Stimulated activated CD4-positive, alpha-beta T cell treated with anti-CD3 and anti-CD28 coated beads, Interleukin-1b, Interleukin-23, amount 100 ng/mL, for 1 hour (primary cell): ENCODE measurements at places on chromosomes 5 and 9.

DNA sequence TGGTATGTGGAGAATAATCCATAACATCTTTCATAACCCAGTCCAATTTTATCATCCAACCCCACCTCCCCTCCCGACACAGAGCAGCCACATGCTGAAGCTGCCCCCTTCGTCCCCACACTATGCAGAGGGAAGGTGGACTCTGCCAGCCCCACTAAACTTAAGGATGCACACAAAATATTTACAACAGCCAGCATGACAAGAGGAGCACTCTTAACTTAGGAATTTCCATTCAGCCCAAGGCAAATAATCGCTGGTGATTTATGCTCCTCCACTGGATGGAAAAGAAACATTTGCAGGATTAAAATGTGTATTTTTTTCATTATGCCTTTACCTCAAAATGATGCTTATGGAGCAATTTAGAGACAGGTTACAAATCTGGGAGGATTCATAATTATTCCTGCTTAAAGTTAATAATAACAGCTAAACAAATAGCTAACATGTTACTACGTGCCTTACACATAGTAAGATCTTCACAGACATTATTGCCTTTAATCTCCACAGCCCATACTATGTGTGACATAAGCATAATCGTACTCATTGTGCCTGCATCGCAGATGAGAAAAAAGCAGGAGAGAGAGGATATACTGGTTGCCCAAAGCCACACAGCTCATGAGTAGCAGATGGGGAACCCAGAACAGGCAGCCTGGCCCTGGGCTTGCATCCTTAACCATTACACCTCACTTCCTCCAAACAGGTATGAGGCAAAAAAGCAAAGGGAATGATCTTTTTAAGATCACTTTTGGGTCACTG is 92.6 kb downstream of the GLIS3 start:
- DNase-seq, result no peak

GRCh38 chr5:90876366-90876765 is 317.8 kb downstream of the ADGRV1 start:
- no peak for DNase-seq

- DNase-seq, result no peak
Observed at GRCh38 chr5:1439388-1440097, 5.7 kb downstream of the SLC6A3 start.

DNA sequence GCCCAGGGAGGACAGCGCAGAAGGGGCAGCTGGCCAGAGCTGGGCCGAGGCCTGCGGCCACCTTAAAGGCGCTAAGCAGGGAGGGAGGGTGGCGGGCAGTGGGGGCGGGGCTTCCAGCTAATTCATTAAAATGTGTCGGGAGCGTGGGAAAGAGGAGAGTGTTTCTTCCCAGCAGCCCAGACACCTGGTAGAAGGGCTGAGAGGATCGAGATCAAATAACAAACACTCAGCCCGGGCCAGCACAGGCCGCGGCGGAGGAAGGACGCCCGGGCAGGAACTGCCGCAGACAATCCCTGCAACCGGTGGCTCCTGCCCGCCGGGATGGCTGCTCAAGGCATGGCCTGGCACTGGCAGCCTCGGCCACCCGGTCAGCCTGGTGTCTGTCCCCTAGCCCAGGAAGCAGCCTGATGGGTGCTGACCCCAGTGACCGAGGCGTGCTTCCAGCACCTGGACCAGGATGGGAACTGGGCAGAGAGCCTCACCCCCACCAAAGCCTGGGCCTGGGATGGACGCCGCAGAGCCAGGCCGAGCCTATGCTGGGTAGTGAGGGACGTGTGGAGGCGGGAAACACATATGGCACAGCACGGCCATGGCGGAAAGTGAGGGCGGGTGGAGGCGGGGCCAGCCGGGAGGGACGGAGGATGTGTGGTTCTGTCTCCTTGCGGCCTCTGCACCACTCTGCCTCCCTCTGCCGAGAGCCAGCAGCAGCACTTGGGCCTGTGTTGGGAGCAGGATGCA is 3.2 kb upstream of the NRARP start:
- peak; percentile 21 for DNase-seq

DNA sequence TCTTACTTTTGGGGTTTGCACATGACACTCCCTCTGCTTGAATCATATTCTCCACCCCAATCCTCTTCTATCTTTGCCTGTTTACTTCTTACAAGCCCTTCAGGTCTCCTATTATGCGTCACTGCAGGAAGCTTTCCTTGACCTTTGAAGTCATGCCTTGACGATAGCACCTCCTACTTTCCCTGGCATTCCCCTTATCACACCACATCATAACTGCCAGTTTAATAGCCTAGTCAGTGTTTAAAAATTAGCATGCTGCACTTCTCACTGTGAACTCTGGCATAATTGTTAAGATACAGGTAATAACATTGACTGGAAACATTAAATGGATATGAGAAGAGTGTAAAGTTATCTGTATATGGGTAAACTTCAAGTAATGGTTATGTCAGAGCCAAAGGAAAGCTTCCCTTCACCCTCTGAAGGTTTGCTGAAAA is 37.1 kb upstream of the CEP120 start:
- no peak for DNase-seq

GRCh38 chr5:33800241-33800950 is 91.4 kb downstream of the ADAMTS12 start:
- DNase-seq, result no peak

DNA sequence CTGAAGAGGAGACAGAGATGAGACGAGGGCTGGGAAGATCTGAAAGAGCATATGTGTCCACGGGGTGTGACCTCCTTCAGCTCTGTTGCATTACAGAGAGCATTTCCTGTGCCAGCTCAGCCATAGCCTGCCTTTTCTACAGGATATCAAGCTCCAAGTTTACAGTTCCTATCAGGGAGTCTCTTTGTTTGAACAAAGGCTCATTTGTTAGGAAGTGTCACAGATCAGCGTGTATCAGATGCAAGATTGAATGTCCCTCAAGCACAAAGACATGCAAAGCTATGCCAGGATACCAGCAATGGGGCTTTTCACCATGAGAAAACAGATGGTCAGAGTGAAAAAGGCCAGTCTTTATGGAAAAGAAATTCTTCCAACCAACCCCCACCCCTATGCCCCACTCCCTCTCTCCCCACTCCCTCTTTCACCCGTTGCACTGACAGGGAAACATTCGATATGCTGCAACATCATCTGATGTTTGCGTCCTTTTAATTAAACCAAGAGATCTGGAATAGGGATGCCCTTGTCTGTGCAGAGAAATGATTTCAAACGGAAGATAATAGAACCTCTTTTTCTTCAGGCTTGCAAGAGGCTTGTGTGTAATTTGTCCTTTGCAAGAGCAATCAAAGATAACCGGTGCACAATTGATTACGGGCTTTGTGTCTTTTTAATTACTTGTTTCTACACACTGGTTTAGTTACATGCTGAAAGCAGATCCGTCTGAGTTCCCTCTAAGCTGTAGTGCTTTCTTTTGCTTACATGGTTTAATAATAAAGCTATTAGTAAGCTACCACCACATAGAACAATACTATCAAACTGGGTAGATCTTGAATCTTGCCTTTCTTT is 263.1 kb upstream of the RGMB start:
- no peak for DNase-seq

DNA sequence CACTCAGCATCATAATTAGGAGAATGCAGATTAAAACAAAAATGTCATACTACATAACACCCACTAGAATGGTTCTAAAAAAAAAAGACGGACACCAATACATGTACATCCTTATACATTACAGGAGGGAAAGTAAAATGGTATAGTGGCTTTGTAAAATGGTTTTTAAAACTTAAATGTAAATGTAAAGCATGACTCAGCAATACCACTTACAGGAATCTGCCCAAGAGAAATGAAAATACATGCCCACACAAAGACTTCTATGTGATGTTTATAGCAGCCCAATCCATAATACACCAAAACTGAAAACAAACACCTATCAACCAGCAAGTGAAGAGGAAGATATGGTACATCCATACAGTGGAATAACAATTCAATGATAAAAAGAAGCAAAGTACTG is 939.1 kb upstream of the ACO1 start:
- no peak for DNase-seq

DNA sequence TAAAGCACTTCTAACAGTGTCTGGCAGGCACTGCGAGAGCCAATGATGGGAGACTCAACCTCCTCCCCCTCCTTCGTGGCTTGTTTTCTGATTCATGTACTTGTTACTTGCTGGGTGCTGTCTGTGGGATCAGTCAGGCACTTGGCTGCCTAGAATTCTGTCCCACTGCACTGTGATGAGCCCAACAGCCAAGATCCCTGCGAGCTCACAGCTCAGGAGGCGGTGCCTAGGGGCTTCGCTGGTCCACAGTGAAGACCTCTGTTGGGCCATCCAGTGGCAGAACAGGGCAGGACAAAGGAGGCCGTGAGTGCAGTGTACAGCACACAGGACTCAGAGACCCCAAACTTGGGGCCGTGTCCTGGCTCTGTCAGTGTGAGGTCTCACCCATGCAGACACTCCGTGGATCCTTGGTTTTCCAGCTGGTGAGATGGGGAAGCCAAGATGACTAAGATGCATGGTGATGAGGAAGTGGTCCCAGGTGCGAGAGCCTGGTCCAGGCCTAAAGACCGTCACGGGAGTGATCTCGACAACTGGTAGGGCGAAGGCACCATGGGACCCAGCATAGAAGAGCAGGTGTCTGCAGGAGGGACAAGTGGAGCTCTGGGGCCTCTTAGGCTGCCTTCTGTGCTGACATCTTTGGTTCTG is 19.5 kb downstream of the MYMK start:
- no peak for DNase-seq

- DNase-seq, result no peak
Observed at GRCh38 chr9:112586599-112587155, 100.0 kb downstream of the KIAA1958 start.

DNA sequence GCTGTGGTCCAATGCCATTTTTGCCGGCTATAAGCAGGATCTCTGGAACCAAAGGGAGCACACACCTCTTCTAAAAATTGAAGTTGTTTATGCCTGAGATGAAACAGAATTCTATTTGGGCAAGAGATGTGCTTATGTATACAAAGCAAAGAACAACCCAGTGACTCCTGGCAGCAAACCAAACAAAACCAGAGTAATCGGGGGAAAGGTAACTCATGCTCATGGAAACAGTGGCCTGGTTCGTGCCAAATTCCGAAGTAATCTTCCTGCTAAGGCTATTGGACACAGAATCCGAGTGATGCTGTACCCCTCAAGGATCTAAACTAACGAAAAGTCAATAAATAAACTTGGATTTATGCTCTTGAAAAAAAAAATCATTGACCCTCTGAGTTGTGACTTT is 178.7 kb downstream of the CEMIP2 start:
- DNase-seq, result no peak

- DNase-seq, result no peak
Observed at GRCh38 chr9:35000535-35001284, 11.2 kb downstream of the DNAJB5 start.

- DNase-seq, result no peak
Observed at GRCh38 chr5:34687269-34688011, 31.3 kb downstream of the RAI14 start.

DNA sequence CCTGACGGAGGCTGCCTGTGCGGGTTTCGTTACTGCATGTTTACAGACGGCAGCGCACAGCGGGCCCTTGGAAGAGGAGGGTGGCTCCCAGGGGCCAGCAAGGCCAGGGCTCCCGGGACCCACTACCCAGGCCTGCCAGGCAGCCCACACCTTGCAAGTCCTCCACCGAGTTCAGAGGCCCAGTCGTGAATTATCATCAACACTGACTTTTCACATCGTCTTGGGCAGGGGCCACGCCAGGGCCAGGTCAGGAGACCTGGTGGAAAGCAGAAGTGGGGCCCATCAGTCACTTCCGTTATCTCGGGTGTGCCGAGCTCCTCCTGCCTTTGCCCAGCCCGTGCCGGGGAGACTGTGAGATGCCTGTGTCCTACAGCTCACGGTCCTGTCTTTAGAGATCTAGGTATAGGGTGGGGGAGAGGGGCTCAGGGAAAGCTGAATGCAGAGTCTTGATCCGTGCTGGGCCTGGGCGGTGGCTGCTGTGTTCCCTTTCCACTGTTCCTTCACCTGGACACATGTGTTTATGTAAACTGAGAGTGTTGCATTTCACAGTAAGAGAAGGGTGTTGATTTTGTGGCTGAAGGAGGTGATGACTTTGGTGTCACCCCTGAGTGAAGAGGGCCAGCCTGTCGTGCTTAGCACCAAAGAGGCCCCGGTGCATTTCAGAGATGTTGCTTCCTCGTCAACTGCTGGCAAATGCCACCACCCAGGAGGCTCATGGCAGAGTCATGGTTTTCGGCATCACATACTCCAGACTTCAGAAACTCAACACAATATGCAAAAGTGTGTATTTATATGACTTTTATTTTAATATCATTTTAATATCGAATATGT is 175.2 kb downstream of the GAPVD1 start:
- DNase-seq, result no peak

DNA sequence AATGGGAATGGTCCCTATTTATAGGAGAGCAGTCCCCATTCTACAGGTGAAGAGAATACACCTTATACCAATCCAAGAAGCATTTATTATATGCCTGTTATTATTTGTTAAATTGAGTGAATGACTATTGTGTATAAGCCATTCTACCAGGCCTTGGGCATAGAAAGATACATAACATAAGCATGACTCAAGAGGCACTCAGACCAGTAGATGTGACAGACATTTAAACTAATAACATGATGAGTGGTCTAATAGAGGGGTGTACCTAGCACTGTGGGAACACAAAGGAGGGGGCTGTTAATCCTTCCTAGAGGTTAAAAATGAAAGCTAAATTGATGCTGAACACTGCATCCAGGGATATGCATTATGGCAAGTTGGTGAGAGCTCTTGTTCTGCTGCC is 145.0 kb upstream of the TNC start:
- no peak for DNase-seq

GRCh38 chr5:134236318-134236717 is 10.4 kb upstream of the PPP2CA start:
- DNase-seq, result no peak

DNA sequence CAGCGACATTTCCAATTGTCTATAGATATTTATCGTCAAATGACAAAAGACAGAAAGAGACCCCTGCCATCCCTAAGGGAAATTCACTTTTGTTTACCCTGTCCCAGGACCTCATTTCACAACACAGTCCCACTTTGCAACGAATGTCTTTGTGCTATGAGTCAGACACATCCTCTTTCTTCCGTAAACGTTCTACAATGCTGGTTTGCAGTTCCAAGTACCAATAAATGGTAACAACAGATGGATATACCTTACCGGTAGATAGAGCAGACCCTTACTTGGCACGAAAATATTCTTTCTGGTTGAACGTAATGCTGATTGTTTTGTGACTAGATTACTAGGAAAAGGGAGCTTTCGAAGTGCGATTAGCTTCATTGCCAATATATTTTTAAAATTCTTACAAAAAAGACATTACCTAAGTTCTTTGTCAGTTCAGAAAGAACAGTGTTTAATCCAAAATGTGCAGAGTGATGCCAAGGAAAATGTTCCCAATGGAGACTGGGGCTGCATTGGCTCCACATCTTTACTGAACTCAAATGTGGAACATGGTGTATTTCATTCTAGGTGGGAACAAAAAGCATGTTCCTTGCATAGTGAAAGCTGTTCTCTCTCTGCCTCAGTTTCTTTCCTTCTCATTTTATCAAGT is 202.5 kb upstream of the SLC27A6 start:
- no peak for DNase-seq

DNA sequence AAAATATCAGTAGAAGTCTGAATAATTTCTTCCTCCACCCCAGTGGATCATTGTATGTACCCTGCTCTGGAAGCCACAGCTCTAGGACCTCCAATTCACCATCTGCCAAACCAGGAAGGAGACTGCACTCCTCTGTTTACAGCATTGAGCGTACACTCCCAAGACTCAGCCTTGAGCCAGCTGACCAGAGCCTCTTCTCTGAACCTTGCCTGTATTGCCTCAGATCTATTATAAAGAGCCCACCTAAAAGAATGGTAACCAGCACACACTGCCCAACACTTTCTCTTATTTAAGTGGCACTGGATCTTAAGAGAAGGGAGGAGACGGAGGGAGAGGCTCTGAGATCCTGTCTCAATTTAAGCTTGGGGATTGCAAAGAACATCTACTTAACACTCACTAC is 217.8 kb upstream of the RASEF start:
- no peak for DNase-seq
